CD4-positive, alpha-beta memory T cell (primary cell): ENCODE measurements at places on chromosomes 7 and 10. TPM values are rescaled to one million over a fixed set of nuclear protein-coding genes. Genes with fewer than 3 reads are reported as not detected.

GRCh38 chr7:85774986-85775385 is 588.1 kb upstream of the SEMA3D start:
- no peak overlapping the region for H3K4me3 ChIP-seq
- H3K4me1 ChIP-seq: no peaks in the 10 kb centered on the region
- no peak for DNase-seq
- no peak overlapping the region for H3K27ac ChIP-seq
- no peaks in the 10 kb centered on the region for H3K27me3 ChIP-seq

GRCh38 chr10:131909014-131909808 is 8.4 kb downstream of the PPP2R2D start:
- no peaks in the 10 kb centered on the region for H3K27me3 ChIP-seq
- H3K36me3 ChIP-seq: peaks cover 17% of the 10 kb centered on the region
- H3K4me3 ChIP-seq: no peak overlapping the region
- DNase-seq: no peak
- peaks cover 71% of the 10 kb centered on the region for H3K4me1 ChIP-seq
- H3K27ac ChIP-seq: peak overlapping the region; percentile 4

DNA sequence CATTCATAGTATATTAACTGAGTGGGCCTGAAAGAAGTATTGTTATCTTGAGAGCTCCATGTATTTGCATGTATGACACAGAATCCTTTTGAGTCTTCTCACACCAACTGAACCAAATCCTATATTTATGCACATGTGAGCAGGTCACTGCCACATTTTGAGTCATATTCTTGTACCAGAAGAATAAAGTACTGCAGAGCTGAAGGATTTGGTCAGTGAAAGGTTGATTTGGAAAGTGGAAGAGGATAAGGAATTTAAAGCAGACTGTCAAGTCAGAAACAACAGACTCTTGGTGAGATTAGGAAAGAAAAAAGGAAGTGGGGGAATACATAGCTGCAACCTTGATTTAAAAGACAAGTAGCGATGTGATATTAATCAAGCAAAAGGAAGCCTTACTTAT is 121.8 kb downstream of the ARID5B start:
- H3K4me1 ChIP-seq: peaks cover 74% of the 10 kb centered on the region
- H3K4me3 ChIP-seq: no peak overlapping the region

GRCh38 chr10:125683821-125684220 is 858 bp upstream of the TEX36 start:
- no peak overlapping the region for H3K27ac ChIP-seq
- H3K27me3 ChIP-seq: no peaks in the 10 kb centered on the region
- H3K4me3 ChIP-seq: no peak overlapping the region
- H3K36me3 ChIP-seq: no peaks in the 10 kb centered on the region
- H3K4me1 ChIP-seq: no peaks in the 10 kb centered on the region
- DNase-seq: no peak

- H3K4me1 ChIP-seq: no peaks in the 10 kb centered on the region
- H3K4me3 ChIP-seq: no peak overlapping the region
- H3K27me3 ChIP-seq: no peaks in the 10 kb centered on the region
- no peak overlapping the region for H3K27ac ChIP-seq
- no peaks in the 10 kb centered on the region for H3K36me3 ChIP-seq
Observed at GRCh38 chr7:52928591-52928990, 106.8 kb upstream of the POM121L12 start.

DNA sequence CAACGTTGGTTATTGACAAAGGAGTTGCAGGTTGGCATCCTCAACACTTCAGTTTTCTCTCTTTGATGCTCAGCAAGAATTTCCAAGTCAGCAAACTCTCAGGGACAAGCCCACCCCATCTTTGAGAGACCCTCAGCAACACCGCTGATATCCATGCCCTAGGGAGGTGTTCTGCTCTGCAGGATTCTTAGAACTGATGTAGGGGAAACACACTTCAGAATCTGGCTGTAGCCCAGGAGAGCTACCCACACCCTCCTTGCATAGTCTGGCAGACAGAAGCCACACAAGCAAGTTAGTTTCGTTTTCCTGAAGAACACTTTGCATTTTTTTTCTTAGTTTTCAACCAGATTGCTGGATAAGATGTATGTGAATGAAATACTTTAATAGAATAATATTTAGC is 822 bp downstream of the SAMD9L start:
- H3K4me3 ChIP-seq: peak overlapping the region; percentile 44
- no peaks in the 10 kb centered on the region for H3K27me3 ChIP-seq
- peaks cover 30% of the 10 kb centered on the region for H3K4me1 ChIP-seq
- peak overlapping the region; percentile 58 for H3K27ac ChIP-seq
- peak; percentile 58 for DNase-seq

The PBLD gene
- total RNA-seq: 2.3 TPM

GRCh38 chr7:112749775-112750174 is 40.4 kb downstream of the TMEM168 start:
- H3K27me3 ChIP-seq: no peaks in the 10 kb centered on the region
- H3K36me3 ChIP-seq: no peaks in the 10 kb centered on the region
- no peaks in the 10 kb centered on the region for H3K4me1 ChIP-seq
- no peak for DNase-seq
- H3K4me3 ChIP-seq: no peak overlapping the region
- no peak overlapping the region for H3K27ac ChIP-seq

The SPDYE9 gene
- total RNA-seq: not detected

GRCh38 chr10:30606313-30606712 is 23.2 kb downstream of the LYZL2 start:
- DNase-seq: no peak
- no peaks in the 10 kb centered on the region for H3K27me3 ChIP-seq
- no peak overlapping the region for H3K27ac ChIP-seq
- H3K36me3 ChIP-seq: no peaks in the 10 kb centered on the region
- no peaks in the 10 kb centered on the region for H3K4me1 ChIP-seq

The TAS2R60 gene
- total RNA-seq: 0.36 TPM

DNA sequence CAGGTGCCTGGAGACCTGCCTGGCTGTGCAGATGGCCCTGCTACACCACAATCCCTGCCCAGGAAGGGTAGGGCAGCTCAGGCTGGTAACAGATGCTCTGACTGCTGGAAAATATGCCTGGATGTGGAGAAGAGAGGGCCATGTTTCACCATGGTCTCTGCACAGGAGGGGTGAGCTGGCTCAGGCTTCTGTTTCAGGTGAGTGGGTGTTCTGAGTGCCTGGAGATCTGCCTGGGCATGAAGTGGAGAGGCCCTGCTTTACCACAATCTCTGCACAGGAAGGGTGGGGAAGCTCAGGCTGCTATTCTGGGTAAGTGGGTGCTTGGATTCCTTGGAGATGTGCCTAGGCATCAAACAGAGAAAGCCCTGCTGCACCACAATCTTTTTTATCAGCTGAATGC is 350.1 kb downstream of the KIF20B start:
- H3K27ac ChIP-seq: no peak overlapping the region
- no peak for DNase-seq
- H3K4me3 ChIP-seq: no peak overlapping the region
- H3K4me1 ChIP-seq: no peaks in the 10 kb centered on the region
- no peaks in the 10 kb centered on the region for H3K27me3 ChIP-seq
- H3K36me3 ChIP-seq: no peaks in the 10 kb centered on the region

DNA sequence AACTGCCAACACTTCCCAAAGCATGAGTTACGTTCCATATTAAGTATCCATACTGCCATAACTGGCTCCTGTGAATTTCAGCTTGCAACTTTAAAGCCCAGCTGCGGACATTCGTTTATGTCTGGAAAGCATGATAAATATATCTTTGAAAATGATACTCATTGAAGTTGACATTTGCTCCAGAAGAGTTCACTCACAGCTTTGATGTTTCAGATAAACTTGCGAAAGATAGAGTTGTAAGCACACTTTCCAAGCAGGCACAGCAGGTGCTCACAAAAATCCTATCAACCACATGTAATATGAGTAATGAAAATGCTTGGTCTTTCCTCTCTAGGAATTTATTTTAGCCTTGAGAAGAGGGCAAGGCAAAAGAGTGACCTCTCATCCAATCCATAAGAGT is 4.5 kb downstream of the CHCHD3 start:
- no peaks in the 10 kb centered on the region for H3K36me3 ChIP-seq
- H3K27ac ChIP-seq: no peak overlapping the region
- DNase-seq: no peak
- no peaks in the 10 kb centered on the region for H3K27me3 ChIP-seq
- H3K4me1 ChIP-seq: peaks cover 33% of the 10 kb centered on the region
- H3K4me3 ChIP-seq: no peak overlapping the region

DNA sequence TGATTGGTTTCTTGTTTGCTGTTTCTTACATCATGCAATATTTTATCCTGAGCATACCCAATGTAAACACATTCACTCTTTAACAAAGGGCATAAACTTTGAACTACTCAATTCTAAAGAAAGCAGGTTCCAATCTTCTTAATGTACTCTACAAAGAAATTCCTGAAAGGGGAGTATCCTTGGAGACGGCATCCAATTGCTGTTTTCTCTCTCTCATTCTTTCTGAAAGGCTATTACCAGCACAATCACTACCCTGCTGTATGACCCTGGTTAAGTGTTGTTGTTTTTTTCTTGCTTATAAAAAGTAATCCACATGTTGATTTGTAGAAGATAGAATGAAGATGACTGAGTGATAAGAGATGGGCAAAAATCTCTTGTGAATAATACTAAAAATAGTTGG is 176.0 kb downstream of the ZNF365 start:
- H3K36me3 ChIP-seq: no peaks in the 10 kb centered on the region
- H3K27me3 ChIP-seq: no peaks in the 10 kb centered on the region
- no peaks in the 10 kb centered on the region for H3K4me1 ChIP-seq
- H3K27ac ChIP-seq: no peak overlapping the region
- H3K4me3 ChIP-seq: no peak overlapping the region
- DNase-seq: no peak

The LRRTM3 gene
- not detected for total RNA-seq

GRCh38 chr7:117011419-117012260 is 58.3 kb downstream of the ST7 start:
- DNase-seq: no peak
- H3K4me1 ChIP-seq: peaks cover 60% of the 10 kb centered on the region
- no peak overlapping the region for H3K27ac ChIP-seq
- no peaks in the 10 kb centered on the region for H3K27me3 ChIP-seq
- H3K36me3 ChIP-seq: no peaks in the 10 kb centered on the region
- no peak overlapping the region for H3K4me3 ChIP-seq

DNA sequence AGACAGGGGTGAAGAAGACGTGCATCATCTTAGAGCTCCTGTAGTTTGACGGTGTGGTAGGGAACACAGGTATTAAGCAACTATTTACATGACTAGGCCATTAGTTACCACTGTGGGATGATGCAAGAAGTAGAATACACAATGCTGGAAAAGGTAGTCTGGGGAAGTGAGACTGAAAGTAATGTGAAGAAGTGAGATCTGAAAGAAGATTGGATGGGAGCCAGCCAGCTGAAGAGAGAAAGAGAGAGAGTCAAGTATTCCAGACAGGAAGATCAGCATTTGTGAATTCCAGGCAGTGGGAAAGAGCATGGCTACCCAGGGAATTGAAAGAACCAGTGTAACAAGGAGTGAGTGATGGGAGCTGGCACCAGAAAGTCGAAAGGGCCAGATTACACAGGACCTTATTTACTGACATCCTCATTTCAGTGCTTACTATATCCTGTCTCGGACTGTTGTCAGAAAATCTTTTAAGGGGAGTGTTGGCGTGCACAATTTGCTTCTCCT is 4.0 kb upstream of the CFAP58 start:
- no peak overlapping the region for H3K4me3 ChIP-seq
- no peak for DNase-seq
- H3K27ac ChIP-seq: no peak overlapping the region
- H3K27me3 ChIP-seq: no peaks in the 10 kb centered on the region
- H3K36me3 ChIP-seq: no peaks in the 10 kb centered on the region

- no peaks in the 10 kb centered on the region for H3K36me3 ChIP-seq
- H3K4me3 ChIP-seq: no peak overlapping the region
- H3K4me1 ChIP-seq: no peaks in the 10 kb centered on the region
- peaks cover 4% of the 10 kb centered on the region for H3K27me3 ChIP-seq
- DNase-seq: no peak
Observed at GRCh38 chr10:99598011-99598410, 22.2 kb downstream of the SLC25A28 start.

GRCh38 chr10:78513986-78514385 is 480.3 kb downstream of the RPS24 start:
- H3K27ac ChIP-seq: no peak overlapping the region
- H3K36me3 ChIP-seq: no peaks in the 10 kb centered on the region
- no peak overlapping the region for H3K4me3 ChIP-seq
- no peak for DNase-seq
- no peaks in the 10 kb centered on the region for H3K27me3 ChIP-seq
- H3K4me1 ChIP-seq: no peaks in the 10 kb centered on the region

GRCh38 chr10:49540056-49540797 is 1.3 kb upstream of the ERCC6 start:
- H3K27me3 ChIP-seq: no peaks in the 10 kb centered on the region
- DNase-seq: no peak
- H3K27ac ChIP-seq: no peak overlapping the region

DNA sequence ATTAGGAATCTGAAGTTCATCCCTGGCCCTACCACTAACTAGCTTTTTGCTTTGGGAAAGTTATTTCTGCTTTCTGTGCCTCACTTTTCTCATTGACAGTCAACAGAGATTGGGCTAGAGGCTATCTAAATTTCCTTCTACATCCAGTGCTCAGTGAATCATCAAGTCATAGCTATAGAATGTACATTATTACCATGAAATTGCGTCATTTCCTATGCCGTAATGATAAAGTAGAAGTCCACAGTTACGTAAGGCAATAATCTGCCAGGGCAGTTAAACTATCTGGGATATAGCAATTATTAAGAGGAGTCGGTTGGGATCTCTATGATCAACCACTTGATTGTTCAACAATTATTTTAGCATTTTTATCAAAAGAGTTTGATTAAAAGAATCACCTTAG is 64.4 kb downstream of the ITGB8 start:
- no peaks in the 10 kb centered on the region for H3K27me3 ChIP-seq
- DNase-seq: no peak
- no peaks in the 10 kb centered on the region for H3K36me3 ChIP-seq
- no peak overlapping the region for H3K4me3 ChIP-seq
- H3K4me1 ChIP-seq: no peaks in the 10 kb centered on the region
- no peak overlapping the region for H3K27ac ChIP-seq

- H3K4me1 ChIP-seq: no peaks in the 10 kb centered on the region
- no peaks in the 10 kb centered on the region for H3K27me3 ChIP-seq
- no peak overlapping the region for H3K27ac ChIP-seq
- H3K4me3 ChIP-seq: no peak overlapping the region
- DNase-seq: no peak
- H3K36me3 ChIP-seq: no peaks in the 10 kb centered on the region
Observed at GRCh38 chr10:132783940-132784865, 1.7 kb downstream of the NKX6-2 start.

GRCh38 chr10:22911889-22912762 is 15.7 kb upstream of the ARMC3 start:
- no peaks in the 10 kb centered on the region for H3K36me3 ChIP-seq
- no peak for DNase-seq
- no peak overlapping the region for H3K4me3 ChIP-seq
- H3K27me3 ChIP-seq: no peaks in the 10 kb centered on the region
- H3K27ac ChIP-seq: no peak overlapping the region
